Body of pancreas (tissue), 4 donors: ENCODE measurements at places on chromosomes 2 and 18. TPM values are rescaled to one million over a fixed set of nuclear protein-coding genes. Genes with fewer than 3 reads are reported as not detected.

DNA sequence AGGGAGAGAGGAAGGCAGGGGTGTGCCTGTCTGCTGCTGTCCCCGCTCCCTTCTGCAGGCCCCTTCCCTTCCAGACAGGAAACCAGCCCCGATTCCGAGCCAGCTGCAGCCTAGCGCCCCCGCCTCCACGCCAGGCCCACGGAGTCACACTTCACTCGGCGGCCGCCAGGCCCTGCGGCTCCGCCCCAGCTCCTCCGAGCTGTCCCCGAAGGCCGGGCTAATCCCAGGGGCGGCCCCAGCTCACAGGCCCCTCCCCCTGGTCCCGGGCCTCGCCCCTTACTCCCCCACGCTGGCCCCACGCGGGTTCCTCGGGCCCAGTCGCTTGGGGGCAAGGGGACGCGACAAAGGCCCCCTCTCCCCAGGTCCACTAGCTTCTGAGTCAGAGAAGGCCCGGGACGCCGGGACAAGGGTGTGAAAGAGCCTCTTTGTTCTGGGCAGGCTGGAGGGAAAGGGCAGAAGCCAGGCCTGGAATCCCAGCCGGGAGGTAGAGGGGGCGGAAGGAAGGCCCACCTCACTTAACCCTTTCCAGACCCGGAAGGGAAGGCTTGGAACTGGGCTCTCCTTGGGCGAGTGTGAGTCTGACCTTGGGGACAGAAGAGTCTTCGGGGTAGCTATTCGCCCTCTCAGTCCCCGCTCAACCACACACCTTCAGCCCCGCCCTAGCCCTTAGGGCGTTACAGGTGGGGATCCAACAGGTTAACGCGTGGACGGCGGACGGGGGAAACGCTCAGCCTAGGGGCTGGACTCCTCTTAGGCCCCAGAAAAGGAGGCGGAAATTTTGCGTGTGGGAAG is 1.2 kb downstream of the RTKN start:
- peak; percentile 90 for DNase-seq

DNA sequence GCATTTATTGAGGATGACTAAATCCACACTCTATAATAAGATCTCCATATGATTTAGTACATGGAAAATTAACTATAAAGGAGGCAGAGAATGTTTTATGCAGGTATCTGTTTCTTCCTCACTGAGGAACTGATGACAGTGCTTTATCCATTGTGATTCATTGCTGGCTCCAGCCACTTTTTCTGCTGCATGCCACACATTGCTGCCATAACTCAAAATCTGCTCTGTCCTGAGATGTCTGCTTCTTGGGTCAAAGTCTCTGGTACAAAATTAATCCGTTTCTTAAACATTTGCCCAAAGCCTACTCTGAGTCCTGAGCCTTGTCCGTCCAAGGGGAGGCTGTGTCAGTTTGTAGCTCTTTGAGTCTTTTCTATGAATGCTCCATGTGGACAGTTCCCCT is 15.5 kb upstream of the ARHGAP28 start:
- no peak for DNase-seq

Gene RAMP1
- total RNA-seq: 85.4 TPM

Gene GKN1
- not detected for total RNA-seq
